ENCODE measurements at places on chromosomes 2 and 18.

DNA sequence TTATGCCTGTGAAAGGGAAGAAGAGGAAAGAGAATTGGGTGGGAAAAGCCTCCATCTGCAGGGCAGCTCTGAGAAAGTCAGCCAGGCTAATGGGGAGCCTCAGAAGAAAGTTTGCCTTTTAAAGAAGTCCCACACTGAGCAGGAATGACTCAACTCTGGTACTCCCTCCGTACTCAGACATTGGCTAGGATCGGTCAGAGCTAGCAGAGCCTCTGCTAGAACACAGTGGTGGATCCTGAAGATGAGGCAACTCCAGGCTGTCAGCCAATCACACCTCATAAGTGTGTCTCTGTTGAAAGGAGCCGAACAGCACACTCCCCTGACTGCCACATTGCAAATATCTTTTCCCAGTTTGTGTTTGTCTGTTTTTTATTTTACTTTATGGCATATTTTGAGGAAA, 96.9 kb downstream of the HNRNPLL start:
- no peak for DNase-seq

- no peak for DNase-seq
These were observed 66.1 kb downstream of the PTPRM start for GRCh38 chr18:7633171-7633570.

GRCh38 chr2:109662889-109663288, 48.7 kb downstream of the SOWAHC start:
- DNase-seq = no peak

- no peak for DNase-seq
These were observed 179.6 kb upstream of the ALKAL2 start for GRCh38 chr2:467543-467891.

GRCh38 chr18:37253394-37254235, 312.0 kb downstream of the CELF4 start:
- DNase-seq = no peak

DNA sequence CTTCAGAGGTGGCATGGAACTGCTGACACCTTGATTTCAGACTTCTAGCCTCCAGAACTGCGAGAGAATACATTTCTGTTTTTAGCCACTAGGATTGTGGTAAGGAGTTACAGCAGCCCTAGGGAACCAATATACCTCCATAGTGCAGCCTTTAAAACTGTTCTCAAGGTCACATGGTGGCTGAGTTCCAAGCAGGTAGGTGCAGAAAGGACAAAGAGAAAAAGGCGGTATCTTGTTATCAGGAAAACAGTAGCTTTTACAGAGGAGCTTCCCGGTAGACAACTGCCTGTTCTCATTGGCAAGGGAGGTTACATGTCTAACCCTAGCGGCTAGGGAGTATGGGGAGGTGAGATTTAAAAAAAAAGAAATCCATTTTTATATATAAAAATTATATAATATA, 96.2 kb upstream of the BCL2L11 start:
- DNase-seq = no peak

GRCh38 chr2:121501031-121501430, 29.6 kb upstream of the RNU4ATAC start:
- no peak for DNase-seq

DNA sequence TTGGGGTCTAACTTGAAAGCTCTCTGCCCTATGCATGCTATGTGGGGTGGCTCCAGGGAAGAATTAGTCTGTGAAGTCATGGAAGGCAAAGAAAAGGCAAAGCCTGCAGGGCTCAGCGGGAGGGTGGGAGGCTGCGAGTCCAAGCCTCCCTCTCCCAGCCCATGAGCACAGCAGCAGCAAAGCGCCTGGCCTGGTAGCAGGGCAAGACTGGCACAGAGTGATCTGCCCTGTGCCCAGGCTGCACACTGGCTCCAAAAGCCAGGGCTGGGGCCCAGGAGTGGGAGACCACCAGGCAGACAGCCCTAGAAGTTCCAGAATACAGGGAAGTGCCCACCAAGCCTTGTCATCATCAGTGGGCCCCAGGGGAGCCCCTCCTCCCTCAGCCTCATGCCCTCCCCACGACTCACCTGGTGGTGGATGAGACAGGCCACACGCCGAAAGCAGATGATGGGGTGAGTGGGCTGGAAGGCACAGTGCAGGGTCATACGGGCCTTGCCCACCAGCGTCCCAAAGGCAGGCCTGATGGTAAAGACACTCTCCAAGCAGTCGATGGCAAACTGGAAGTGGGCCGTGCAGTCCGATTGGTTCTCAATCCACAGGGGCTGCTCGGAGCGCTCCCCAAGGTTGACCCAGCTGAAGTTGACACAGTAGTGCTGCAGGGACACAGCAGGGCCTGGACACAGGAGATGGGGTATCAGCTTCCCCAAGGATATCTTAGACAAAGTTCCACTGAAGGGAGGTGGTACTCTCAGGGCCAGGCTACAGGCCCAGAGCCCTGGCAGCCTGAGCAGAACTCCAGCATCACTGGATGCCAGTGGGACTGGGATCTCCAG, 12.1 kb downstream of the CFAP65 start:
- DNase-seq = no peak

DNA sequence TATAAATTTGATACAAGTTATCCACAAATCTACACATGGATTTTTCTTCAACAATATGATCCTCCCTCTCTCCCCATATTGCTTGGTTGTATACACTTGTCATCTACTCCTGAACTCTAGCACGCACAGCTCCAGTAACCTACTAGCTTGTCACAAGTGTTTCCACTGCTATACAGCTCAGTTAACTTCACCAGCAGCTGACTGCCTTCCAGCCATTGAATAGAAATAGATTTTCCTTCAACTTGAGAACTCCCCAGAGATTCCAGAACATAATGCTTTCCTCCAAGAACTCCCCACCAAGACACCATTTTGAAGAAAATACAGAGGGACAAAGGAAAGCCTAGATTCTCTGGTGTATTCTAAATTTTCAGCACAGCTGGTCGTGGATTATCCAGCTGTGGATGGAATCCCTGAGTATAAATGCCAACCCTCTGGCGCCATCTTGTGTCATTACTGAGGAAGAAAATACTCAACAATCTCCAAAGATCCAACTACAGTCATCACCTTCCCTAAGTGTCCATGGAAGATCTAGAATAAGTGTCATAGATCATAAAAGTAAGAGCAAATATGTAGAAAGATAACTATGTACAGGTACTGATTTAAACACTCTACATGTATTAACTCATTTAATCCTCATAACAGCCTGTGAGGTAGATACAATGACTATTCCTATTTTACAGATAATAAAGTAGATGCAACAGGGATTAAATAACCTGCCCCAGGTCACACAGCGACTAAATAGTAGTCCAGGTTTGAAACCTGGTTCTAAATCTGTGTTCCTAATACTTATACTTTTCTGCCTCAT, 156.7 kb downstream of the ARHGAP28 start:
- no peak for DNase-seq

GRCh38 chr2:236440110-236440881, 129.3 kb upstream of the ACKR3 start:
- DNase-seq = no peak

DNA sequence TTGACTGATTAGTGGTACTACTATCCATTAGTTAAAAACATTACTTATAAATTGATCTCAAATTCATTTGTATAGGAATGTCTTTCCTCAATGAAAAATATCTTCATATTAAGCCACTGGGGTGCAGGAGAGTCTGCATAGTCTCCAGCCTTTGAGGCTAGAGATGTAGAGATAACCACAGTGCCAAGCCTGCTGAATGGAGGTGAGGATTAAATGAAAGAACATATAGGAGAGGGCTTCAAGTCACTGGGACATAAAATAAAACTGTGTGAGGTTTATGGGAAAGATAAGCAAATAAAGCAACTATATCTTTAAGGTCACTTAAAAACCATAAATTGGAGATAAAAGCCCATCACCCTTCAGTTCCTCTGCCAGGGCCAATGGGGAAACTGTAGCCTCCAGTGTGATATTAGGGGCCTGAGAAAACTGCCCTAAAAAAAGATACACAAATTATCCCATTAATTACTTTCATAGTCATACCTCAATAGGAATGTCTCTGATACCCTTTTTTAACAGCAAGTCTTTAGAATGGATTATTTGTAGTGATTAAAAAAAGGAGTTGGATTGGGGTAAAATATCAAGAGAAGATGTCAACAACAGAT, 27.6 kb downstream of the GALNT3 start:
- DNase-seq = no peak

GRCh38 chr2:119490106-119490505, 34.2 kb downstream of the SCTR start:
- DNase-seq = no peak

DNA sequence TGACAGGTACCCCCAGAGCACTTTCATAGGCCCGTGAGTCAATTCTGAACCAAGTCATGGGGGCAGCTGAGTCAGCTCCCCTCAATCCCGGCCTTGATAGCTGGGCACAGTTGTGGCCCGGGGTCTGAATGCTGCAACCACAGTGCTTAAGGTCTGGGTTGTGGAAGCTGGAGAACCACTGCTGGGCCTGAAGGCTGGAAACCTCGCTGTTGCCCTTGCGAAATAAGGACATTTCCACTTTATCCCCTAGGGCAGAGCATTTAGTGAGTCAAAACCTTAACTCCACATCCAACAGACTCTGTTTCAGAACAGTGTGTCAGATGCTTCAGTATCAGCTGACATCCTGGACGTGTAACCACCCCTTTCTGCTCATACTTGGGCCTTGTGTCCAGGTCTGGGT, 58.6 kb downstream of the SP110 start:
- DNase-seq = no peak

DNA sequence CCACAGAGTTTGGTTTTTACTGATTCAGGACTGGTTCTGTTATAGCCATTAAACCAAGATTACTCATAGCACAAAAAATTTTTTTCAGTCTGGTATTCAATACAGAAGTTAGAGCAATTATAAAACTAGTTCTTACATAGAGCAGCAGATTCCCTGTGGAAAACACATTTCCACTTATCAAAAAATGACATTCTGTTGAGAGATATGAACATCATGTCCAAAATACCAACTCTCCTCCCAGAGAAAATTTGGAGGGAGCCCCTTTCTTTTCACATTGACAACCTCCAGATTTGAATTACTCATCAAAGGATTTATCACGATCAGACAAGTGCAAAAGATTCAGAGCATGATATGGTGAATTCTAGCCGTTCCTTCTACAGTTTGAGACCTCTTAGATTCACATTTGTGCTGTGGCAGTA, 126.8 kb upstream of the SERPINE2 start:
- DNase-seq = no peak

- no peak for DNase-seq
These were observed 17.0 kb upstream of the BCL2 start for GRCh38 chr18:63336366-63337099.

DNA sequence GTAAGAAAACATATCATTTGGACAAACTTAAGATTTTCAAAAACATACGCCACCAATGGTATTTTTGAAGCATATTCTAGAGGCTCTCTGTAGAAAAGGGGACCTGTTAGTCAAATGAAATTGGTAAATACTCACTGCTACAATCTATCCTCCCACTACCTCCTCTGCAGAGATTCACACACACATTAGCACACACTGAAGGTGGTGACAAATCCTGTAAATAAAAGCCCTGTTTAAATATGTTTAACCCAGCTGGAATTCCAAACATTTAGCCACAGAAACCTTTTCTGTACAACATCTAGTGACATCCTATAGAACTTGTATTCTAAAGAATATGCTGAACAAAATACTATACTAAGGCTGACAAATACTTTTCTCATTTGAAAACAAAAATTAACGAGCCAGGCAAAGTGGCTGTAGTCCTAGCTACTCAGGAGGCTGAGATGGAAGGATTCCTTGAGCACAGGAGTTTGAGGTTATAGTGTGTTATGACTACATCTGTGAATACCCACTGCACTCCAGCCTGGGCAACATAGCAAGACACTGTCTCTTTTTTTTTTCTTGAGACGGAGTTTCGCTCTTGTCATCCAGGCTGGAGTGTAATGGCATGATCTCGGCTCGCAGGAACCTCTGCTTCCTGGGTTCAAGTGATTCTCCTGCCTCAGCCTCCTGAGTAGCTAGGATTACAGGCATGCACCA, 25.9 kb downstream of the ALS2 start:
- no peak for DNase-seq

DNA sequence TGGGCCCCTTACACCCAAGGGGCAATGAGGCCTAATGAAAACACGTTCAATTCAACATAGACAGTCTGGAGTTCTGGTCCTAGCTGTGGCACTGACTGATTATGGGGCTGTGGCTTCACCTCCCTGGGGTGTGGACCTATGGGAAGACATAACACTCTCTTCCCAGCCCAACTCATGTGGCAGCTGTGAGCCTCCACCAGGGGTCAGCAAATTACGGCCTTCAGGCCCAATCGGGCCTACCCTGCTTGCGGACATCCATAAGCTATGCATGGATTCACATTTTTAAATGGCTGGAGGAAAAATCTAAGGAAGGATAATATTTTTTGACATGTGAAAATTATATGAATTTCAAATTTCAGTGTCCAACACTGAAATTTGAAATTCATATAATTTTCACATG, 101.3 kb downstream of the LOXHD1 start:
- no peak for DNase-seq

DNA sequence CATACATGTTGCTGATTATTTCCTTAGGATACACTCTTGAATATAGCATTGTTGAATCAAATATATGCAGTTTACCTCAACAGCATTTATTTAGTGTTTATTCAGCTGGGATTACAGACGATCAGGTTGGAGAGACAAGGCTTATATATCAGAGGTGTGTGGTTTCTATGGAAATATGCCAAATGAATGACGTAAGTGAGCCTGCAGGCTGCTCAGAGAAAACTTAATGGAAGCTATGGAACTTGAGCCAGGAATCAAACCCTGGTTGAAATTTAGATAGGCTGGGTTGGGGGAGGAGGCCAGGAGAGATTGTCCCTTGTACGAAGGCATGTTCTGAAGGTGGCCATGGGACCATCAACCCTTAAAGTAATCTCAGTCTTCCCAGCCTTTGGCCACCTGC, 79.5 kb downstream of the INPP4A start:
- DNase-seq = no peak

DNA sequence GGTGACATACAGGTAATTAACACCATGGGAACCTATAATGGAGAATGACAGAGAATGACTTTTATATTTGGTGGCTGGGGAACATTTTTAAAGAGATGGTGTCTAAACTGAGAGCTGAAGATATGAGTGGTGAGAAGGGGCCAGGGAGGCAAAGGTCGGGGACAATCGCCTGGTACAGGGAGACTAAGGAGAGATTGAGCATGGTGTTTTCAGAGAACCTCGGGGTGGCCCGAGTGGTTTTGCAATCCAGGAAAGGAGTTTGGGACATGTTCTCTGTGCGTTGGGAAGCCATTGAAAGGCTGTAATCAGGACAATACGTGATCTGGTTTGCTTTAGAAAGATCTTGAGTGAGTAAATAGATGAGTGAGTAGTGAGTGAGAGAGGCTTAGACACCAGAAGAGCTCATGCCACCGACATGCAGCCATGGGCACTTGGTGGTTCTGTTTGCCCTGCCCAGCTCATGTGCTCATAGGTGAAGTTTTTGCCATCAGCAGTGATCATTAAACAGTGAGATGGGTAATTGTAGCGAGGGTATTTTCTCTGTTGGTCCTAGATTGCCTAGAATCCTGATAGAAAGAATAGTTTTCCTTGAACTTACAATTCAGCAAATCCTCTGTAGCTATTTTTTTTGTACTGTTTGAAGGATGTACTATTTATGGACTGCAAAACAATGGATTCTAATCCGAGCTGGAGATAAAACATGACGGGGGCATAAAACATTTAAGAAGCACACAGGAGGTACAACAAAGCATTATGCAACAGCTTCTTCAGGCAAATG, 114.7 kb downstream of the SH3RF3 start:
- DNase-seq = no peak

GRCh38 chr18:75358928-75359327, 68.6 kb downstream of the SMIM21 start:
- no peak for DNase-seq

Measured in central memory CD4-positive, alpha-beta T cell (primary cell).